Stimulated activated CD4-positive, alpha-beta T cell treated with anti-CD3 and anti-CD28 coated beads, Interleukin-4, amount 100 ng/mL, for 1 hour (primary cell): ENCODE measurements at places on chromosomes 12 and 14.

GRCh38 chr12:50678650-50679365 is 85.1 kb upstream of the ATF1 start:
- DNase-seq = no peak

GRCh38 chr12:30973175-30973574 is 46.6 kb downstream of the TSPAN11 start:
- no peak for DNase-seq

- no peak for DNase-seq
Measured at GRCh38 chr14:55698051-55698450, 118.0 kb downstream of the KTN1 start.

GRCh38 chr14:96143906-96144305 is 60.7 kb upstream of the BDKRB2 start:
- DNase-seq = no peak

GRCh38 chr12:21949036-21949435 is 7.8 kb upstream of the ABCC9 start:
- DNase-seq = no peak

DNA sequence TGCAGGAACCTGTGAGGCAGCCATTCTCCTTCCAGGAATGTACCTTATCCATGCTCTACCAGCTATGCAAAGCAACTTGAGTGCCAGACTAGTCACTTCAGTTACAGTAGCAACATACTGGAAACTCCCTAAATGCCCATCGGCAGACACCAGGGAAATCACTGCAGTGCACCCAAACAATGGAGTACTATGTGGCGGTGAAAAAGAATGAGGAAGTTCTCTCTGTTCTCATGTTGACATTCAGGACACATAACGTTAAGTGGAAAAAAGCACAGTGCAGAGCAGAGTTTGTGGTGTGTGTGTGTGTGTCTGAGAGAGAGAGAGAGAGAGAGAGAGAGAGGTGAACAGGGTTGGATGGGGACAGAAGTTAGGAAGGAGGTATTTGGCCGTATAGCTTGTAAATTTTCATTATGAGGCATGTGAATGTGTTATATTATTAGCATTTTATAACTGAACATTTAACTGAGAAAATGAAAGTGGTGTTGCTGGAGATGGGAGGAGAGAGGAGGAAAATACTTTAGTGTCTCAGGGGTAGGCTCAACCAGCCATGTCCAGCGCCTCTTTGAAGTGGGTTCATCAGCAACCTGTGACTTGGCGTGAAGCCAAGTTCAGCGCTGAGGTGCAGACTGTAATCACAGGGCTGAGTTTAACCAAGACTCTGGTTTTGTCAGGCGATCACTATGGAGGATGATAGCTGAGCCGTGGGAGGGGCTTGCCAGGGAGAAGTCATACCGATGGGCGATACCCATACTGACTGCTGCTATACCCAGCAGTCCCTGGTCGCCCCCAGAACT is 17.3 kb downstream of the TNFAIP2 start:
- DNase-seq = no peak

- no peak for DNase-seq
Measured at GRCh38 chr14:20434701-20435581, 1.0 kb downstream of the KLHL33 start.

DNA sequence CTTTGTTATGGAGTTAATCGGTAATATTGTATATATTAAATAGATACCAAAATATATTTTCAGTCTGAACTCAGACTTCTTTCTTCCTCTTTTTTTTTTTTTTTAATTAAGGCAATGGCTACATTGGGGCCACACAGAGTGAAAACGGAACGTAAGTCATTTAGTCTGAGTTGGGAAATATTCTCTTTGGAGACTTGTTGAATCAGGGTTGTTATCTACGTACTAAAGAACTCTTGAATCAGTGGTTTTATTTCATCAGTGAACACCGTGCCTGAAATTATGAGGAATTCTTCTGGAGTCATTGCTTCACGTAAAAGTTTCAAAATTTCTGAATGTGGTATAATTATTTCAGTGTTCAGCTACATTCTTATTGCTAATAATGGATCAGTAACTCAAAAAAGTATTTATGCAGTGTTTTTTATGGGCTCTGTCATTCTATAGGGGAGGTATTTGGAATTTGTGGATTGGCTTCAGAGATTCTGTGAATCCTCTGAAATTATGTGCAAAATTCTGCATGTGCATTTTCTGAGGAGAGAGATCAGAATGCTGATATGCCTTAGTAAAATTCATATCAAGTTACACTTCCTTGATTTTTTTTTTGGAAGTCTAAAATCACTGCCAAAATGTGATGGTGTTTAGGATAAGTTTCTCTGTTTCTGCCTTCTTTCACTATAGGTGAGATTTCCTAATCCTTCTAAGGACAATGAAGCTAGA is 39.6 kb downstream of the BRMS1L start:
- DNase-seq = no peak

GRCh38 chr14:104195878-104196277 is 57.5 kb downstream of the KIF26A start:
- no peak for DNase-seq

DNA sequence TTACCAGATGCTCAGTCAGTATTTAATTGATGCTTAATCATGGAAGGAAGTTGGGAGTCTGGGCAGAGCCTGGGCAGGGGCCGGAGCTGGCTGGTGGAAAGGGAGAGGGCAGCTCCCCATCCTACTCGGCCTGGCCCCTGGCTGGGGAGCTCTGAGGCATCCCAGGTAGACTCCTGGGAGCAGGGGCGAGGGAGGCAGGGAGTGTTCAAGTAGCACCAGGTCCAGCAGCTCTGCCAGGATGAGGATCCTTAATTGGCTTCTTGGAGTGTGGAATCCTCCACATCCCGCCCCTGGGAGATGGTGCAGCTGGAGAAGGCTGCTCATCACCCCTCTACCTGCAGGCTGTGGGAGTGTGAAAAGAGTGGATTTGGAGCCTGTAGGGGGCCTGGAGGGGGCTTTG is 30.9 kb downstream of the SYNDIG1L start:
- no peak for DNase-seq

GRCh38 chr12:47066278-47067025 is 13.0 kb upstream of the PCED1B start:
- DNase-seq = no peak

DNA sequence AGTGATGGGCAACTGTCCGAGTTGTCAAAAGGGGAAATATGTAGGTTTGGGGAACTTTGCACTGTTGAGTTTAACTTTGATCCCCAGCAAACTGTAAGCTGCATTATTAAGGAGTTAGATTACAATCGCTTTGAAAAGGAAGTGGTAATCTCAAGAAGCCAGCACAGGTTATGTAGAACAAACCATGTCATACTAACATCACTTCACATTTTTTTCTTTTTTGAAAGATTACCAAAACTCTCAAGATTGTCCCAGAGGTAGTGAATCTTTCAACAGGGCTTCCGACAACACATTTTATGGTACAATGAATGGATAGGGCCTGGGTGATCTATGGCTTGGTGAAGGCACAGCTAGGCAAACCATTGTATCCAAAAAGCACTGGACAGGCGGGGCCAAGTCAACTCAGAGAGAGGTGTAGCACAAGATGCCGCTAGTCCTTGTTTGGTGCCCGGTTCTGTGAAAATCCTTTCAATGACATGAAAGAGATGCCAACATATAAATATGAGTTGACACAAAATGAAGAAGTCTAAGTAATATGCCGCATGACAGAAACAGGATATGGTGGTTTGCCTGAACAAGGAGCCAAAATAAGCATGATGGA is 24.3 kb upstream of the PARP11 start:
- DNase-seq = no peak

DNA sequence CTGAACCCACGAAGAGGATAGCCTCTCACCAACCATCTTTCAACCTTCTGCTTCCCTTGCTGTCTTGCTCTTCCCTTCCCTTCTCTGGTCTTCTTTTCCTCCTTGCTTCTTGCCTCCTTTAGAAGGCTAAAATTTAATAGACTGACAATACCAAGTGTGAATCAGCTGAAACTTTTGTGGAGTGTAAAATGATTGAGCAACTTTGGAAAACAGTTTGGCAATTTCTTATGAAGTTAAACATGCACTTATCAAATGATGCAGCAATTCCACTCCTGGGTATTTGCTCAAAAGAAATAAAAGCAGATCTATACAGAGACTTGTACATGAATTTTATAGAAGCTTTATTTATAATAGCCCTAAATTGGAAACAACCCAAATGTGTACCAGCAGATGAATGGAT is 3.3 kb upstream of the KRT86 start:
- DNase-seq = no peak

GRCh38 chr12:57094208-57095160 is 5.6 kb downstream of the NAB2 start:
- no peak for DNase-seq

DNA sequence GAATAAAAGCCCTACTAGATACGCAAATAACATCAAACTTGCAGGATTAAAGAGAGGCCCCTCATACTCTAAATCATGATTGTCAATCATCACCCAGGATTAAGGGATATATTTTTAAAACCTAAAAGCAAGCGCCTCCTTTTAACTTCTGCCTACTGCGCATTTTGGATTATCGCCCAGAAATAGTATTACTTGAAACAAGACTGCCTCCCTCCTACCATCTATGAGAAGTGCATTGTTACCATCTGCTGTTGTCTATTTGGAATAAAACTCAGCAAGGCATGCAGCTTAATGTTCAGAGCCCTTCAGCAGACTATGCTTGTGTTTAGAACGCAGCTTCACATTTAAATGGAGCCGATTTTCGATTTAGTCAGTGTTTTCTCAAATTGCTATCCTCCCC is 79.6 kb downstream of the EXOC5 start:
- DNase-seq = no peak

- no peak for DNase-seq
Measured at GRCh38 chr14:79442786-79443185, 768.5 kb downstream of the DIO2 start.

- no peak for DNase-seq
Measured at GRCh38 chr12:131860472-131861260, 32.5 kb downstream of the MMP17 start.

DNA sequence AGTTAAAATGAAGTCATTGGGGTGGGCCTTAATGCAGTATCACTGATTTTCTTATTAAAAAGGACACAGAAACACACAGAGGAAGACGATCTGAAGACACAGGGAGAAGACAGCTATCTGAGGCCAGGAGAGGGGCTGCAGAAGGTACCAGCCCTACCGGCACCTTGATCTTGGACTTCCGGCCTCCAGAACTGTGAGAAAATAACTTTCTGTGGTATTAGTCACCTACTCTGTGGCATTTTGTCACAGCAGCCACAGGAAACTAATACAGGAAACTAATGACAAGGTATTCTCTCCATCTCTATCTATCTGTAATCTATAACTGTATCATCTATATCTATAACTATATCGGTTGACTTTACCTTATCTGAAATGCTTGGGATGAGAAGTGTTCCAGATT is 1149.5 kb downstream of the BCL11B start:
- DNase-seq = no peak

DNA sequence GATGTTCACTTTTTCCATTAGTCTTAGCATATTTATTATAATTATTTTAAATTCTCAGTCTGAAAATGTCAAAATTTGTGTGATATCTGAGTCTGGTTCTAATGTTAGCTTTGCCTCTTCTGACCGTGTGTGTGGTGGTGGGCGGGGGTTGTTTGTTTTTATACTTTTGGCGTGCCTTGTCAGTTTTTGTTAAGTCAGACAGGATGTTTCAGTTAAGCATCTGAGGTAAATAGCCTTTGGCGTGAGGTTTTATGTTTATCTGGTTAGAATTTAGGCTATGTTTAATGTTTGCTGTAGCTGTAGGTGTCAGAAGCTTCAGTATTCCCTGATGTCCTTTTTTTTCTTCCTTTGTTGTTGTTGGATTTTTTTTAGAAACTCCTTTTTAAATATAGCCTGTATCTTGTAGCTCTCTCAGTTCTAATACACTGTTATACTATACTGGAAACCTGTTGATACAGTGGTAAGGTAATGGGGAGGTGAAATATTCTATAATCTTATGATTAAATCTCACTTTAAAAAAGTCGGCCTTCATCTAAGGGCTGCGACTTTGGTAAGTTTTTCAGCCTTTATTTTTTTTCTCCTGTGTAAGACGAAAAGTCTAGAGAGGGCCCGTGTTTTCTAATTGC is 111.6 kb downstream of the SCAF11 start:
- DNase-seq = no peak

DNA sequence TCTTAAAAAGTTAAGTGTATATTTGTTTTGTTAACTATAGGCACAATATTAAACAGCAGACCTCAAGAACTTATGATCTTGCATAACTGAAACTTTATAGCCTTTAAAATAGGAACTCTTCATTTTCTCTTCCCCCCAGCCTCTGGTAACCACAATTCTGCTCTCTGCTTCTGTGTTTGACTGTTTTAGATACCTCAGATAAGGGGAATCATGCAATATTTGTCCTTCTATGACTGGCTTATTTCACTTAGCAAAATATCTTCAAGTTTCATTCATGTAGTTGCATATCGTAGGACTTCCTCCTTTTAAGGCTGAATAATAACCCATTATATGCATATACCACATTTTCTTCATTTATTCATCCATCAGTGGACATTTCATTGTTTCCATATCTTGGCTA is 131.3 kb downstream of the PTPRO start:
- no peak for DNase-seq

DNA sequence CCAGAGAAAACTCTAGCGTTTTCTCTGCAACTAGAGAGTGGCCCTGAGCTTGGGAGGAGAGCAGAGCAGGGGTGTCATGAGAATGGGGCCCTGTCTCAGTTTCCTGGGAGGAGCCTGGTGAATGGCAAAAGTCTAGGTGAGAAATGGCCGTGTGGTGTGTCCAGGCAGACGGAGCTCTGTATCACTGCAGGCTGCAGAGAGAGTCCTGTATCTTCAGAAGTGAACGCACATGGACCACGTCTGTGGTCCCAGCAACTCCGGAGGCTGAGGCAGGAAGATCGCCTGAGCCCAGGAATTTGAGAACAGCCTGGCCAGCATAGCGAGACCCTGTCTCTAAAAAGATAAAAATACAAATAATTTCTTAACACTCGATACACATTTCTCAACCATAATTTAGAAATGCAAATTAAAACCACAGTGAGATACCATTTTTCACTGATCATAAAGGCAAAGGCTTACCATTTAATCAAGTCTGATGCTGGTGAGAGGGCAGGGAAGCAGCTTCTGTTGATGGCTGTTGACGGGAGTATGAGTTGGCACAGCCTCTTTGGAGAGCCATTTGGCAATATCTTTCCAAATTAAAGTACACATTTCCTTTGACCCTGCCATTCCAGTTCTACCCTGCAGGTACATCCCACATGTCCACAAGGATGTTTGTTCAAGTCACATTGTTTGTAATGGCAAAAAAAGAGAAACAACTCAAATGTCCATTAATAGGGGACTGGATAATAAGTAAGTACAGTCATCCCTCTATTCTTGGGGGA is 51.0 kb downstream of the NFKBIA start:
- DNase-seq = no peak

DNA sequence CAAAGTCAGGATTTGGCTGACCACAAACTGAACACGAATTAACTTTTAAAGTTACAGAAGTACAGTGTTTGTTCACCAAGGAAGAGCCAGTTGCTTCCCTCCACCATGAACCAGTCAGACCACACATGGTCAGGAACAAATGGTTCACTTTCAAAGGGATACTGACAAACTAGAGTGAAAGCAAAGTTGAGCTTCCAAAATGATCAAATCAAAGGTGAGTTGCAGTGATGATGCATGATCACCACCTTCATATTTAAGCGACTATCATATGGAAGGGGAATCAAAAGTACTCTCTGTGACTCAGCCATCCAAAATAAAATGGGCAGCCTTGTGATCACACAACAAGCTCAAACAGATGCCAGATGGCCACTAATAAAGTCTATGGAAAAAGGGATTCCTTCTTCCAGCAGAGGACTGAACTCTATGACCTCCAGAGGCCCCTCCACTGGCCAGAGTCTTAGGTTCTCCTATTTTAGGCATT is 13.1 kb downstream of the NT5DC3 start:
- DNase-seq = no peak
